ENCODE measurements at places on chromosomes 4 and X. TPM values are rescaled to one million over a fixed set of nuclear protein-coding genes. Genes with fewer than 3 reads are reported as not detected.

COL25A1 gene
- polyA plus RNA-seq: not detected

TKTL1 gene
- polyA plus RNA-seq: 0.57 TPM

DNAAF6 gene
- not detected for polyA plus RNA-seq

DCLK2 gene
- polyA plus RNA-seq: 0.34 TPM

PGAM4 gene
- polyA plus RNA-seq: not detected

UBA6 gene
- polyA plus RNA-seq: 10.3 TPM

RS1 gene
- polyA plus RNA-seq: not detected

SAGE1 gene
- not detected for polyA plus RNA-seq

TMSB15B gene
- polyA plus RNA-seq: 25.9 TPM

FAM9B gene
- polyA plus RNA-seq: not detected

PNMA3 gene
- polyA plus RNA-seq: not detected

BMX gene
- not detected for polyA plus RNA-seq

PABPC5 gene
- not detected for polyA plus RNA-seq

MAGEA11 gene
- polyA plus RNA-seq: not detected

CT45A7 gene
- not detected for polyA plus RNA-seq

SAT1 gene
- polyA plus RNA-seq: 181 TPM

PNCK gene
- polyA plus RNA-seq: not detected

BANK1 gene
- 618 TPM for polyA plus RNA-seq

IL1RAPL1 gene
- not detected for polyA plus RNA-seq

TCEAL2 gene
- not detected for polyA plus RNA-seq

TSC22D3 gene
- polyA plus RNA-seq: 3,176 TPM

MEPE gene
- not detected for polyA plus RNA-seq

TMPRSS11F gene
- polyA plus RNA-seq: not detected

MAGEC2 gene
- not detected for polyA plus RNA-seq

Measured in naive B cell (primary cell).